ENCODE measurements at places on chromosomes 16 and 17.

DNA sequence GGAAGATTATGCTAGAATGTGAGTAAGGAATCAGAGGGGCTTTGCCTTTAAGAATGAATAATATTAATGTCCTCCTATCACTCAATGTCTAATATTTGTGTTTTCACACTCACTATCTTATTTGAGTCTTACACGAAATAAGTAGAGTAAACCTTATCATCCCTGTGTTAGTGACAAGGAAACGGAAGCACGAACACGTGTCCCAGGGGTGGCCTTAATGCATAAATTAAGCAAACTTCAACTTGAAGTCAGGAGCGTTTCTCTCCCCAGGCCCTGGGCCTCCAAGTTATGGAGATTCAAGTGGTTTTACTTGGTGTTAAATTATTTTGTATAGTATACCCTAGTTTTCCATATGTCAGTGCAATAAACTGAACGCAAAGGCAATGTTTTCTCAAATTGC is 96.0 kb downstream of the WDR59 start:
- no peak for DNase-seq

GRCh38 chr16:26599785-26600104 is 467.0 kb upstream of the C16orf82 start:
- DNase-seq = no peak

GRCh38 chr16:77584205-77584859 is 138.0 kb upstream of the NUDT7 start:
- peak; percentile 47 for DNase-seq

DNA sequence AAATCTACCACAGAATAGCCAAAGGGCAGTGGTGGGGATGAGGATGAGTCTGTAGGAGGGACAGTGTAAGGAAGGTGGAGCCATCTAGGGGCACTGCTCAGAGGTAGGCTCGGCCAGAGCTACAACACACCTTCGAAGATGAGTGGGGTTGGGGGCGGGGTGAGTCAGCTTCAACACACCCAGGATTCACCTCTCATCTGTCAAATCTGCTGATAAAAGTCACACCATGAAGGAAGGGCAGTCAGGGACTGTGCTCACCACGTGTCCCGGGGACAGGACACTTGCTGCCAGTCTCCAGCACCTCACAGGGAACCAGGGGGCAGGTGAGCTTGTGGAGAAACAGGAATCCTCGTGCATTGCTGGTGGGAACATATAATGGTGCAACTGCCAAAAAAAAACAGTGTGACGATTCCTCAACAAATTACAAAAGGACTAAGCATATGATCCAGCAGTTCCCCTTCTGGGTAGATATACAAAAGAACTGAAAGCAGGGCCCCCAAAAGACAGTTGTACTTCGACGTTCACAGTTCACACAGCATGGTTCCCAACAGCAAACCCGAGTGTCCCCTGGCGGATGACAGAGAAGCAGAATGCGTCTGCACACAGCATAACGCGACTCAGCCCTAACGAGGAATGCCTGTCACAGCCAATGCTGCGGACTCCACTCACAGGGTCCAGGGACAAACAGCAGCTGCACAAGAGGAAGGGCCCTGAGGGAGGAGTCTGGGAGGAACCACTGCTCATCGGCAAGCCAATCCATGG is 133.1 kb downstream of the ANKRD11 start:
- peak; percentile 39 for DNase-seq

DNA sequence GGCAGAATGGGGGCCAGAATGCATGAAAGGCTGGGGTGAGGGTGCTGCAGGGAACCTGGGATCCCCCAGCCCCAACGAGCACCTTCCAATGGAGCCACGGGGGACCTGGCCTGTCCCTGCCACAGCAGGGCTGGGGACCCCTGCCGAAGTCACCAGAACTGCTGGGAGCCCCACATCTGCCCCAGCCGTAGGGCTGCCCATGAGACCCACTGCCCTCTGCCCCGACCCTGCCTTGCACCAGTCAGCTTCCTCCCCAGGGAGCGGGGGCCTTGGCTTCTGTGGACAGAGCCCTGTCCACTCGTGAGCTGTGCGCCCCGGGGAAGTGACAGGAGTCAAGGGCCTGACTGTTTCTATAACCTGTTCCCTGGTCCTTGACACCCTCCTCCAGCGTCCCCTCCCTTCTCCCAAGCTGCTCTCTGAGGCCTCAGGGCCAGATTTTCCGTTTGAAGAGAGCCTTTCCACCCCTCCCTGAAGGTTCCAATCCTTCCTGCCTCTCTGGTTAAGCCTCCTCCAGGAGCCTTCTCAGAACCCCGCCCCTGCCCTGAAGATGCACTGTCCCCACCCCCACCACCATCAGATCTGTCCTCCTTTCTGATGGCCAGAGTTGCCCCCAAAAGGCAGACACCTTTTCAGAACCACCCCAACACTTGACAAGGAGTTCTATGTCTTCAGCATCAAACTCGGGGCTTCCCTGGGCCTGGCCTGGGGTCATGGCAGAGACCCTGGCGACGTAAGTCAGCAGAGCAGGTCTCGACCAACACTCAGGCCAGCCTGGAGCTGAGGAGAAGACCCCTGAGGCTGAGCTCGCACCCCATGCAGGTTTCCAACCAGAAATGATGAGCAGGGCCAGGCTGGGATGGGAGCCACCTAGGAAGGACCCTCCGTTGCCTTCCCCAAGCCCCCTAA is 10.7 kb upstream of the PRR29 start:
- no peak for DNase-seq

DNA sequence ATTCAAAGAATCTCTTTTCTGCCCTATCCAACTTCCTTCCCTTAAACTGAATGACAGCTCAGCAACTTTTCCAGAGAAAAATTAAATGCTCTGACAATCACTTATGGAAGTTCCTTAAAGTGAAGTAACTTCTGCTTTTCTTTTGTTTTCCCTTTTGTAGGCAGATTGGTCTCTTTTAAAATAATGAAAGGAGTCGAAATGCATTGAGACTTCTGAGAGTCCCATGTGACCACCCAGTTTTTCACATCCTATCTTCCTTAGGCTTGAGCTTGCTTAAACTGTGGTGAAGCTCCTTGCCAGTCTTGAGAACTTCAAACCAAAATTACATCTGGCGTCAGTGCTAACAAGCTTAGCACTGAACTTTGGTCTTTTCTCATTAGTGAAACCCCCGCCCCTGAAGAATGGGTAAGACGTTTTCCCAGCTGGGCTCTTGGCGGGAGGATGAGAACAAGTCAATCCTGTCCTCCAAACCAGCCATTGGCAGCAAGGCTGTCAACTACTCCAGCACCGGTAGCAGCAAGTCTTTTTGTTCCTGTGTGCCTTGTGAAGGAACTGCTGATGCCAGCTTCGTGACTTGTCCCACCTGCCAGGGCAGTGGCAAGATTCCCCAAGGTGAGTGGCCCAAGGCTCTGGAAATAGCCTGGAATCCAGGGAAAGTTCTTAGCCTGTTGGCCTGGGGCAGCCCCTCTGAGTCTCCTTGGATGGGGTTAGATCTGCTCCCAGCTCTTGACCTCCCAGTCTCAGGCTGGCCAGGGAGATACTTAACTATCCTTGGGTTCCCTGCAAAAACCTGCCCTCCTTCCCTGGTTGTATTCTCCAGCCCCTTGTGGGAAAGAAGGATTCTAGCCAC is 1.2 kb downstream of the TMEM106A start:
- DNase-seq = no peak

GRCh38 chr16:31529108-31529936 is 1.6 kb downstream of the AHSP start:
- no peak for DNase-seq

- DNase-seq = no peak
Observed at GRCh38 chr16:77700846-77701245, 21.5 kb upstream of the NUDT7 start.

DNA sequence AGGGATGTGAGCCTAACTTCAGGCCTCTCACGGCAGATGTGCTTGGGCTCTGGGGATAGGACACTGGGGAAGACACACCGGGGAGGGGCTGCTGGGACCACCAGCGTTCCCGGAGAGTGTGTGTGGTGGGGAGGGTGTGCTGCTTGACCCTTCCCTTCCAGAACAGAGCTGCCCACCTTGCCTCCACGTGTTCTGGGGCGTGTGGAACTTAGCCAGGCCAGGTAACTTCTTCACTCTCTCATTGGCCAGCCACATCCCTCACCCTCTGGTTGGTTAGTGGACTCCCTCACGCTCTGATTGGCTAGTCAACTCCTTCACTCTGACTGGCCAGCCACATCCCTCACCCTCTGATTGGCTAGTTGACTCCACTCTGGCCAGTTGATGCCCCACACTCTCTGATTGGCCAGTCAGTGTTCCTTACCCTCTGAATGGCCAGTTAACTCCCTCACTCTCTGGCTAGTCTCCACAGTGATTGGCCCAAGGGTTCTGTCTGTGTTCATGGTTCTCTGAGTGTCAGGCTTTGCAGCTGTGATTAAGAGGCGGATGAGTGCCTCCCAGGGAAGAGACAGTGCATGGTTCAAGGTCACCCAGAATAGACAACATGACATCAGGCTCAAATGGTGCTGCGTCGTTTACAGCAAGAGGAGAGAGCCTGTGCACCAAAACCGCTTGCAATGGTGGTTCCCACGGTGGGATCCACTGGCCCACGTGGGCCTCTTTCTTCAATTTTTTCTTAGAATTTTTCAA is 10.0 kb downstream of the TMEM235 start:
- no peak for DNase-seq

DNA sequence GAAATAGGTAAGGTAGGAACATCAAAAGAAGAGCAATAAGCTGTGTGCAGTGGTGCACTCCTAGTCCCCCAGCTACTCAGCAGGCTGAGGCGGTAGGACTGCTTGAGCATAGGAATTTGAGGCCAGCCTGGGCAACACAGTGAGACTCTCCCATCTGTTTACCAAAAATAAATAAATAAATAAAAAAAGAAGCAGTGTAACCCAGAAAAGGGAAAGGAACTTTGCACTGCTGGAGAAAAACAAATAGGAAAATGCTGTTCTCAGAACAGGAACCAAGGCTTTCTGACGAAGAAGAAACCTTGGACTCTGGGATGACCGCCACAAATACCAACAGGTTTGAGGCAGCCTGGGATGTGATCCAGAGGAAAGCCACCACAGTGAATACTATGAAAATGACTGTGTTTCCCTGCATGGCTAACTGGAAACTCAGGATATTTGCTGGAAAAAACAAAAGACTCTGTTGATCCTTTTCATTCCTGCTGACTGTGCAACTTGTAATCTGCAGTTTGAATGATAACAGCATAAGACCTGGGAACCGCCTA is 41.2 kb downstream of the TTC19 start:
- DNase-seq = no peak

DNA sequence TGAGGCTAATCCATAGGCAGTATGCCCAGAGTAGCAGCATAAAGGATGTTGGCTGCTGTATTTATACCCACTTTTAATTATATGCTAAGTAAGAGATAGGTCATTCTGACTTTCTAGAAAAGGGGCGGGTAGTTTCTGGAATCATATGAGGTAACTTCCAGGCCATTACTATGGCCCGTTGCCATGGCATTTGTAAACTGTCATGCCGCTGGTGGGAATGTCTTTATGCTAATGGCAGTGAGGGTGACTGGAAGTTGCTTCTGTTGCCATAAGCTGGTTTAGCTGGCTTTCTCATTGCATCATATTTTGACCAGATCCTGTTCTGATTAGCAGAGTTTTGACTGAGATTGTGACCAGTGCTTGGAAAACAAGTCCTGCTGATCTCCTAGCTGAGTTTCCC is 929.6 kb upstream of the CDH8 start:
- no peak for DNase-seq

DNA sequence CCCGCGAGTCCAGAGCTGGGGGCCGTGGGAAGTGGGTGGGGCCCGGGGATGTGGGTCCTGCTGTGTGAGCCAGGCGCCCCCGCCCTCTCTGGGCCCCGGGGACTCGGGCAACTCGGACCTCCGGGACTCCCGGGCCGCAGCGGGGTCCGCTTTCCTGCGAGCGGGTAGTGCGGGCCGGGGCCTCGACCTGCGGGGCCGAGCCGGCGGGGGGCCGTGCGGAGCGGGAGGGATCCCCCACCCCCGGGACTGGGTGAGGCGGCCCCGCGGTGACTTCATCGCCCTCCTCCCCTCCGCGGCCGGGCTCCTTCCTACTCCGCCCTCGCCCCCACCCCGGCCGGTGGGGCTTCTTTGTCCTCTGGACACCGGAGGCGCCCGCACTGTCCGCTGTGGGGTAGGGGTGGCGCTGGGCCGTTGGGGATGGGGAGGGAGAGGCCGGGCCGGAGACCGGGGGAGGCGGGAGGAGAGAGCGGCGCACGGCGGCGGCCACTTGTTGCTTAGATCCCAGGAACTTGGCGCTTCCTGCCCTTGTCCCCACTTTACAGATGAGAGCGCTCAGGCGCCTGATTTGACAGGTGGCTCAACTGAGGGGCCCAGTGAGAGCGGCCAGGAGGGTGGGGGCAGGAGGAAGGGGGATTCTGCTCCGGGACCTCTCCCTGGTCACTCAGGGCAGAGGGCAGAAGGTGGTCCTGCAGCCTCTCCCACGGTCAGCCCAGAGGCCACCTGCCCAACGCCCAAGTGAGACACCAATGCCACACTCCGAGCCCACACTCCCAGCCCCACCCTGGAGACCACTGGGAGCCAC is 874 bp downstream of the CMTM3 start:
- peak; percentile 29 for DNase-seq

DNA sequence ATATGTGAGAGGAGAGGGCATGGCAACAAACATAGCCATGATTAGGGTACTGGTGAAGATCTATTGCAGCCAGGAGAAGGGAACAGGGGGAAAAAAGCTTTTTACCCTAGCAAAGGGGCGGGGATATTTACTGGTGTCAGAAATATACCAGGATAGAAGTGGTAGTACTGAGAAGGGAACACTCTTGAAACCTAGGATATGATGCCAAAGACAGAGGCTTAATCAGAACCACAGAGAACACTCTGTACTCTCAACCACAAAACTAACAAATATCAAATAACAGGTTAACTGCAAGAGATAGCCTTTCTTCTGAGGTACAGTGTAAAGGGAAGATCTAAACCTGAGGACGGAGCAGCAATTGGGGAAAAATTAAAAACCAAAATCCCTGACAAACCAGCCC is 112.2 kb downstream of the KIF2B start:
- no peak for DNase-seq

DNA sequence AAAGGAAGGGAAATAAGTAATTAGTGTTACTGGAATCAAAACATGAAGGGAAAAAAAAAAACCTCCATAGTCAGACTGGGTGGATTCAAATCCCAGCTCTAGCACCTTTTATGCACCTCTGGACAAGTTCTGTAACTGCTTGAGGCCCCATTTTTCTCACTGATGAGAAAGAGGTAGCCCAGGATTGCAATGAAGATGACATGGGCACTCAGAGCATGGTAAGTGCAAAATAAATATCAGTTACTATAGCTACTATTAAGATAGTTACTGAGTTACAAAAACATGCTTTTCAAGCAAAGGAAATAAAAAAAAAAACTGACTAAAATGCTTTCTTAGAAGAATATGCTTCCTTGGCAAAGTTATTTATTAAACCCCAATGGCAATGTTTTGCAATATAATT is 58.8 kb downstream of the CEP95 start:
- DNase-seq = no peak

GRCh38 chr16:67413978-67414911 is 2.0 kb downstream of the ZDHHC1 start:
- no peak for DNase-seq

DNA sequence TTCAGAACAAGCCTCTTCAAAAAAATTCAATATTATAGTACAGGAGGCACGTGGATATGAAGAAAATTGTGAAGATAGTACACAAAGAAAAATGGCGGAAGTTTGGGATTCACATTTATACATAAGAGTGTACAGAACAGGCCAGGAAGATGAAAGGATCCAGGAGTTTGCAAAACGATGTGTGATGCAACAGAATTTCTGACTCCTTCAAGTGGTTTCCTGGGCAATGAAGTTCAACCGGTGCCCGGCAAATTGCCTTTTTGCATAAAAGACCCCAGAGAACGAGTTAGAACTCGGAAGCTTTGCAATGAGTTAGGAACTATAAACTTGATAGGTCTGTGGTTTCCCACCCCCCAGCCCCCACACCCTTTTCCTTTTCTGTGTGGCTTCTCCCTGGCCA is 189.1 kb downstream of the SALL1 start:
- no peak for DNase-seq

GRCh38 chr16:64951193-64951592 is 170.7 kb downstream of the CDH11 start:
- no peak for DNase-seq

Data from CD4-positive, alpha-beta T cell treated with Interleukin-4 for 1 hour (primary cell).